ENCODE measurements at places on chromosomes 1 and 21. TPM values are rescaled to one million over a fixed set of nuclear protein-coding genes. Genes with fewer than 3 reads are reported as not detected.

The SPATA45 gene
- total RNA-seq: 0.65 TPM

The PLEKHN1 gene
- 2.4 TPM for total RNA-seq

- peak; percentile 24 for DNase-seq
Observed at GRCh38 chr1:97160818-97161217, 439.2 kb downstream of the PTBP2 start.

DNA sequence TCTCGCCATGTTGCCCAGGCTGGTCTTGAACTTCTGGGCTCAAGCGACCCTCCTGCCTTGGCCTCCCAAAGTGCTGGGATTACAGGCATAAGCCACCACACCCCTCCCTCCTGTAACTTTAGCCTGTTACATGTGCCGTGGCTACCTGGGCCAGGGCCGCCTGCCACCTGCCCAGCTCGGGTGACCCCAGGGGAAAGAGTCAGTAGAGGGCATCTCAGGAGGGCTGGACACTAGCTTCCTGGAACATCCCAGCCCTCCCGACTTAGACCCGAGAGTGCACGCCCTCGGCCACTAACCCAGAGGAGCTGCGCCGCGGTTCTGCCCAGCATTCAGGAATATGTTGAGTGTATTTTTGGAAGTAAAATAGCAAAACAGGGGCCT, 40.4 kb upstream of the TMEM52 start:
- DNase-seq: no peak

The S100A9 gene
- total RNA-seq: 1.8 TPM

GRCh38 chr1:60697204-60697994, 385.0 kb upstream of the NFIA start:
- DNase-seq: no peak

DNA sequence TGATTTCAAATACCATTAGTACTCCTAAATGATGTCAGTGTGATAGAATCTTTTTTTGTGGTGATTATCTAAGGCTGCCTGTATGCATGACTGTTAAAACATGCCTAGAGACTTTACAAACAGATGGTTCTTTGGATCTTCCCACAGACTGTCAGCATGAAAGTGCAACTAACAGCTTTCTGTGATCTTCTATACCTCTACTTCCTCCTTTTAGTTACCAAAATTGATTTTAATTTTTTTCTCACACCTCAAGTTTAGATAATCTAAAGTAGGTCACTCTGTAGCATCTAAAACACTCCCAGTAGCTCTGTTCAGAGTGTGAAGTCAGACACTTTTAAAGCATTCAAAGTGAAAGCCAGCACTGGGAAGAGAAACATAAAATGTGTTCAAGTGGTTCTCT, 534.5 kb downstream of the PTPRC start:
- DNase-seq: peak; percentile 72

- no peak for DNase-seq
Observed at GRCh38 chr1:110785055-110785454, 87.9 kb upstream of the CD53 start.

The LIN28A gene
- 16.7 TPM for total RNA-seq

The WDR64 gene
- not detected for total RNA-seq

The FAM177B gene
- total RNA-seq: not detected

The POMGNT1 gene
- 57.8 TPM for total RNA-seq

The GPR25 gene
- total RNA-seq: not detected

The OR10J1 gene
- not detected for total RNA-seq

GRCh38 chr1:214912127-214912526, 170.4 kb upstream of the KCNK2 start:
- no peak for DNase-seq
